ENCODE measurements at places on chromosomes 5 and 9. TPM values are rescaled to one million over a fixed set of nuclear protein-coding genes. Genes with fewer than 3 reads are reported as not detected.

DNA sequence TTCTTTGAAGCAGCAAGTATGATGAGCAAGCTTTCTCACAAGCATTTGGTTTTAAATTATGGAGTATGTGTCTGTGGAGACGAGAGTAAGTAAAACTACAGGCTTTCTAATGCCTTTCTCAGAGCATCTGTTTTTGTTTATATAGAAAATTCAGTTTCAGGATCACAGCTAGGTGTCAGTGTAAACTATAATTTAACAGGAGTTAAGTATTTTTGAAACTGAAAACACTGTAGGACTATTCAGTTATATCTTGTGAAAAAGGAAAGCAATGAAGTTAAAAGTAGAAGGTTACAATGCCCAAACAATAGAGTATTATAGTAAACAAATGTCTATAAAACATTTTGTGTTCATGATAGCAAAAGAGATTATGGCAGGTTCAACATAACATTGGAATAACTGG lies 88.6 kb downstream of the JAK2 start:
- H3K36me3 ChIP-seq = no peaks in the 10 kb centered on the region
- no peak overlapping the region for H3K4me3 ChIP-seq
- no peaks in the 10 kb centered on the region for H3K27me3 ChIP-seq

- H3K4me1 ChIP-seq = no peaks in the 10 kb centered on the region
- no peaks in the 10 kb centered on the region for H3K36me3 ChIP-seq
- DNase-seq = no peak
- no peak overlapping the region for H3K27ac ChIP-seq
- no peaks in the 10 kb centered on the region for H3K27me3 ChIP-seq
These were observed 59.7 kb downstream of the AP3B1 start for GRCh38 chr5:78234804-78235203.

- H3K4me3 ChIP-seq = no peak overlapping the region
- H3K36me3 ChIP-seq = no peaks in the 10 kb centered on the region
- no peaks in the 10 kb centered on the region for H3K4me1 ChIP-seq
- no peak for DNase-seq
- no peak overlapping the region for H3K27ac ChIP-seq
These were observed 130.1 kb upstream of the TLR4 start for GRCh38 chr9:117574099-117574498.

GRCh38 chr5:147200004-147200403 lies 34.8 kb upstream of the STK32A start:
- no peaks in the 10 kb centered on the region for H3K36me3 ChIP-seq
- H3K27ac ChIP-seq = no peak overlapping the region
- no peak overlapping the region for H3K4me3 ChIP-seq
- DNase-seq = no peak
- no peaks in the 10 kb centered on the region for H3K27me3 ChIP-seq
- H3K4me1 ChIP-seq = no peaks in the 10 kb centered on the region

DNA sequence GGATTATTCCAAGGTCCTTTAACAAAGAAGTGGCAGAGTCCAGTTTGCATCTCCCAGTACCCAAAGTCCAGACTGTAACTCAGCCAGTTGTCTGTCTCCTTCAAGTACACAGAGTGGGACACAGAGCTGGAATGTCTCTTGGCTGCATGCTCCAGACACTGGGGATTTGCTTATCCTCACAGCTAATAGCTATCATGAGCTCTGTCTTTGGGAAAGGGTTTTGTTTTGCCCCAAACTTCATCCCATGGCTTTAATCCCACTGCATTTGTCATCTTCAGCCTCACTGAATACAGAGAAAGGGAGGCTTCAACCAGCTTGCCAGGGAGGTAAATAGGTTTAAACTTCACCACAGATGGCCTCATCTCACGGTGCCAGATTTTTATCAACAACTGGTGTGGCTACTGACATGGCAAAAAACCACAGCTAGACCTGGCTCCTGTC lies 412.2 kb upstream of the SLC24A2 start:
- DNase-seq = no peak
- H3K27ac ChIP-seq = no peak overlapping the region
- H3K36me3 ChIP-seq = no peaks in the 10 kb centered on the region
- H3K4me3 ChIP-seq = no peak overlapping the region
- no peaks in the 10 kb centered on the region for H3K4me1 ChIP-seq

DNA sequence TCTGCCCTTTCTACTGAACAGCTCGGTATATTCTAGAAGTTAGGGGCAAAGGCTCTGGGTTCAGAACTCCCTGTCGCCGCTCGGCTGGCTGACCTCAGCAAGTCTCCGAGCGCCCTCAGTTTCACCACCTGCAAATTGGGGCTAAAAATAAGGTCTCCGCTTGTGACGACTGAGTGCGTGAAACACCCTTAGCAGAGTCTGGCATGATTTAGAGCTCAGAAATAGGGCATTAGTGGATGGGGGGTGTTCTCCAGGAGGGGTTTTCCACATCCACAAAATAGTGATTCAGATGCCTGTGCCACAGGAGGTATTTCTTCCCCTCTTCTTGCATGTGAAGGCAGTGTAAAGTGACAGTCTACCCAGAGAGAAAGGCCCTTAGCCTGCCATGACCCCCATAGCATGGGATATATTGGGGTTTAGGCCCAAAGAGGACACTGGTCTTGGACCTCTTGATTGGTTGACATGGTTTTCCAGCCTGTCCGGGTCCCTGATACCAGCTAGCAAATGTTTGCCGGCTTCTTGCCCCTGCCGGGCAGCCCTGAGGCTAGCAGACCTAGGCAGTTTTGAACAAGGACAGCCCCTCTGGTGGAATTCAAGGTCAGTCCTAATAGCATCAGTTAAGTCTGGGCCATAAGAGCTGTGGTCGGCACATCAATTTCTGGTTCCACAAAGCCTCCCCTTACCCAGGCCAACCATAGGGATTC lies 1.4 kb downstream of the ERGIC1 start:
- DNase-seq = no peak
- no peaks in the 10 kb centered on the region for H3K27me3 ChIP-seq
- peak overlapping the region; percentile 88 for H3K27ac ChIP-seq
- no peaks in the 10 kb centered on the region for H3K4me1 ChIP-seq

DNA sequence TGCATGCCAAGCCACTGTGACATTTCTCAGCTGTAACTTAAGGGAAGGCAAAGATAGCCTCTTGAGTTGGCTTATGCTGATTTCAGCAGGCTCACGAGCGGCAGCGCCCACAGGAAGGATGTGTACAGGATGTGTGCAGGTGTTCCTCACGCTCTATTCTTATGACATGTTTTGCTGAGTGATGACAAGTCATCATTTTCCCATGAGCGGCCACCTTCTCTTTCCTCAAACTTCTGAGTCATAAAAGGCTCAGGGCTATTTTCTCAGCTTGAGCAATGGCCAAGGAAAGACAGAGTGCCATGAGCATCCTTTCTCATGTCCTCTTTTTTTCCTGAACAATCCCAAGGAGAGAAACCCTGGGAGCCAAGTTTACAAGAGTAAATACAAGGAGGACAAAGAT lies 365.9 kb downstream of the PLK2 start:
- H3K4me1 ChIP-seq = no peaks in the 10 kb centered on the region
- no peak overlapping the region for H3K27ac ChIP-seq
- no peak overlapping the region for H3K4me3 ChIP-seq
- no peak for DNase-seq

DNA sequence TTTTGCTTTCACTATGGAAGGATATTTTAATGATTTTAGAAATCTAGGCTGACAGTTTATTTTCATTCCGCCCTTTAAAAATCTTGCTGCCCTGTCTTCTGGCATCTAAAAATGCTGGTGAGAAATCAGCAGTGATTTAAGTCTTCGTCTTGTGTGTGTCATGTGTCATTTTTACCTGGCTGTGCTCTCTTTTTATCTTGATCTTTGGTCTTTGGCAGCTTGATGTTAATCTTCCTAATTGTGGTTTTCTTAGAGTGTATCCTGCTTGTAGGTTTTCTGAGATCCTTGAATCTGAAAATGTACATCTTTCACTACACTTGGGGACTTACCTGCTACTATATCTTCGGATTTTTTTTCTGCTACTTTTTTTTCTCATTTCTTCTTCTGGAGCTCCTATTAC lies 11.9 kb upstream of the LPCAT1 start:
- no peaks in the 10 kb centered on the region for H3K27me3 ChIP-seq
- DNase-seq = no peak
- no peaks in the 10 kb centered on the region for H3K4me1 ChIP-seq
- no peak overlapping the region for H3K4me3 ChIP-seq

GRCh38 chr5:145244251-145244650 lies 590.9 kb downstream of the PRELID2 start:
- no peaks in the 10 kb centered on the region for H3K36me3 ChIP-seq
- no peaks in the 10 kb centered on the region for H3K27me3 ChIP-seq
- H3K4me3 ChIP-seq = no peak overlapping the region

GRCh38 chr5:3854188-3854821 lies 258.7 kb downstream of the IRX1 start:
- no peak for DNase-seq
- H3K36me3 ChIP-seq = no peaks in the 10 kb centered on the region
- H3K4me3 ChIP-seq = no peak overlapping the region
- H3K27me3 ChIP-seq = no peaks in the 10 kb centered on the region
- no peak overlapping the region for H3K27ac ChIP-seq

DNA sequence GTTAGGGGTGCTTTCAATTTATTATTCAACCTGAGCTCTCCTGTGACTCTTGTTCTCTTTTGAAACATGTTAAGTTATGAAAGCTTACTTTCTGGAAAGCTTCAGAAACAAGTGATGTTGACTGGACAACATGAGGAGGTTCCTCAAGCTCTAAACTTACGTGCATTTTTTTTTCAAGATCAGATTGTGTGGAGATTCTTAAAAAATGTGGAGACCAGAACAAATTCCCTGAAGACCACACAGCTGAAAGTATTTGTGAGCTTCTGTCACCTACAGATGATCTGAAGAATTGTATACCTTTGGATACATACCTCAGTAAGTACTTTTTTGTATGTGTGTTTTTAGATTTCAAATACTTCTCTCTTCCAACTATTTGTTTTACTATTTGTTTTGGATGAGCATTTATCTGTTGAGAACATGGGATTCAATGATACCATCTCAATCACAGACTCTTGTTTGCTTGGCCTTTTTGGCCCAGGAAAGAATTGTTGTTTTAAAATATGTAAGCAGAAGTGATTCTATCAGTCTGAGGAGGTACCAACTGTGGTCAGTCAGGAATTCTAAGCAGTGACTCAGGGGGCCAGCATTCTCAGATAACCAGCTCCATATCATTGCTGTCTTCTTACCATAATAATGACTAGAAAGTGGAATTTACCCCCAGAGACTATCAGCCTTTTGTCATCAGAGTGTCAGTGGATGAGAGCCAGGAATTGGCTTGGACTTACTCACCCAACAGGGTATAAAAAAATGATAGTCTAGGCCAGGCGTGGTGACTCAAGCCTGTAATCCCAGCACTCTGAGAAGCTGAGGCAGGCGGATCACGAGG lies 34.4 kb upstream of the GLIPR2 start:
- no peaks in the 10 kb centered on the region for H3K36me3 ChIP-seq
- DNase-seq = peak; percentile 35
- H3K4me1 ChIP-seq = no peaks in the 10 kb centered on the region
- no peaks in the 10 kb centered on the region for H3K27me3 ChIP-seq
- peak overlapping the region; percentile 54 for H3K27ac ChIP-seq

GRCh38 chr9:134730761-134731496 lies 89.3 kb downstream of the COL5A1 start:
- peak overlapping the region; percentile 67 for H3K27ac ChIP-seq
- no peaks in the 10 kb centered on the region for H3K36me3 ChIP-seq
- no peaks in the 10 kb centered on the region for H3K4me1 ChIP-seq
- H3K27me3 ChIP-seq = no peaks in the 10 kb centered on the region

DNA sequence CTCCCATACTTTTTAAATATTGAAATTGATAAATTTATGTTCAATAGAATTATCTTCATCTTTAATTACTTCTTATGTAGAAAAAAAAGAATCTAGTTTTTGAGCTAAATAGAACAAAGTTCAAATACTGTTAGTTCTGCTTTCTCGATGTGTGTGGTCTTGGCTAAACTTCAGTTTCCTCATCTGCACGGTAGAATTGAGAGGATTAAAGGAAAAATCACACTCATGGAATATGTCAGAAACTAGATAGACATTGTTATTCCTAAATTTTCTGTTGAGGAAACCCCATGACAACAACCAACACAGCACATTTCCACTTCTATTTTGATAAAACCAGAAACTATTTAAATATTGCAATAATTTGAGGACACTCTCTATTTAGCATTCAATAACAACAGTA lies 100.3 kb downstream of the MUSK start:
- no peaks in the 10 kb centered on the region for H3K36me3 ChIP-seq
- H3K27me3 ChIP-seq = no peaks in the 10 kb centered on the region
- no peaks in the 10 kb centered on the region for H3K4me1 ChIP-seq
- H3K4me3 ChIP-seq = no peak overlapping the region
- H3K27ac ChIP-seq = no peak overlapping the region
- DNase-seq = no peak

DNA sequence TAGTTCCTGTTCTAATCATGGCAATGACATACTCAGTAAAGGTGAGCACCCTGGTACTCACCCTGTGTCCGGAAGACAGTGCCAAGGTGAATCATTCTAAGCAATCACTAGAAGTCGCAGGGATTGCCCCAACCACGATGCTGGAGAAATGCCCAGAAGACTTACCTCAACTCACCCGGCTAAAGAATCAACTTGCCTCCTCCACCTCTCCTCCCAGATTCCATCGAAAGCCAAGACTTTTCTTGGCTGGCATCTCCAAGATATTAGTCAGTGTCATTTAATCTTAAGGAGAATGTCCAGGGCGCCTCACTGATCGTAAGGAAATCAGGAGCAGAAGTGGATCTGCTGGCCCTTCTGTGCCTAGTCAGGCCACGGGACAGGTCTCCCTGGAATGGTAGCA lies 204.9 kb downstream of the ERCC6L2 start:
- H3K4me3 ChIP-seq = no peak overlapping the region
- DNase-seq = no peak
- H3K36me3 ChIP-seq = no peaks in the 10 kb centered on the region
- H3K27me3 ChIP-seq = no peaks in the 10 kb centered on the region

- no peak overlapping the region for H3K4me3 ChIP-seq
- H3K4me1 ChIP-seq = no peaks in the 10 kb centered on the region
- DNase-seq = no peak
- H3K27me3 ChIP-seq = no peaks in the 10 kb centered on the region
- no peaks in the 10 kb centered on the region for H3K36me3 ChIP-seq
These were observed 44.8 kb downstream of the RALGPS1 start for GRCh38 chr9:126959336-126959735.

DNA sequence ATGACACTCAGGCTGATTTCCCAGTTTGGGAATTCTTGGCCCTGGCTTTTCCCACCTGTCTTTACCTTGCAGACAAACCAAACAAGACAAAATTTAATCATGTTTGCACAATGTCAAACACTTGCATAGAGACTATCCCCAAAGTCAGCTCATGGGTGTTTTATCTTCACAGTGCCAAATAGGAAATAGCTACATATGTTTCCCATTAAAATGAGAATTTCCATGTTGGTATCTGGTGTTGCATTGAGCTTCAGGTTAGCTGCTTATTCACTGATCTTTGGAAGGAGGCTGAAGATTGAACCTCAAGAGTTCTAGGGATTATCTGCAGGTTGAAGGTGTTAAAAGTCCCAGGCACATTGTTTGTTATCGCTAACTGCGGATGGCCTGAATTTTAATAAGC lies 19.5 kb downstream of the MAP1B start:
- H3K4me3 ChIP-seq = no peak overlapping the region
- H3K36me3 ChIP-seq = no peaks in the 10 kb centered on the region
- peaks cover 5% of the 10 kb centered on the region for H3K4me1 ChIP-seq
- DNase-seq = no peak
- H3K27me3 ChIP-seq = no peaks in the 10 kb centered on the region
- no peak overlapping the region for H3K27ac ChIP-seq

Gene FAM120AOS
- 45.2 TPM for total RNA-seq

Gene CXCL14
- 10.9 TPM for total RNA-seq

Gene INSL6
- not detected for total RNA-seq

Gene FOXD1
- not detected for total RNA-seq

Gene GLDC
- 0.79 TPM for total RNA-seq

Gene EGFL7
- total RNA-seq = 436 TPM

Gene NSA2
- 94.9 TPM for total RNA-seq

Gene HK3
- total RNA-seq = 4.1 TPM

Gene NTNG2
- not detected for total RNA-seq

Gene PPIC
- total RNA-seq = 22.3 TPM

Gene KIF4B
- not detected for total RNA-seq

Gene C9orf153
- not detected for total RNA-seq

Gene C9
- total RNA-seq = not detected

Gene ARSK
- 4.1 TPM for total RNA-seq
